ENCODE measurements at places on chromosomes 4 and X.

DNA sequence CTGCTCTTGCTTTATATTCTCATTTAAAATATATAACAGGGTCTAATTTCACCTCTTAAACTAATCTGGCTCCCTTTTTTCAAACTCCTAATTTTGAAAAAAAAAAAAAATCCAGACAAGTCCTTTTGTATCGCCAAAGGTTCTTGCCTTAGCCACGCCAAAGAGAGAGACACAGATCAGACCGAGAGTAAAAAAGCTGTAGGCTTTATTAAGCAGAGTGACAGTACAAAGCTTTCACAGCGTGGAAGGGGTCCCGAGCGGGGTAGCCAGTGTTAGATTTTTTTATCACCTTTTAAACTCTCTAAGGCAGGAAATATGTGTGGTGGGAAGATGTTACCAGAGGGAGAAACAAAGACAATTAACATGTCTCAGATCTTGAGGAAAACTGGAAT lies 54.1 kb downstream of the PAGE2 start:
- DNase-seq: no peak

DNA sequence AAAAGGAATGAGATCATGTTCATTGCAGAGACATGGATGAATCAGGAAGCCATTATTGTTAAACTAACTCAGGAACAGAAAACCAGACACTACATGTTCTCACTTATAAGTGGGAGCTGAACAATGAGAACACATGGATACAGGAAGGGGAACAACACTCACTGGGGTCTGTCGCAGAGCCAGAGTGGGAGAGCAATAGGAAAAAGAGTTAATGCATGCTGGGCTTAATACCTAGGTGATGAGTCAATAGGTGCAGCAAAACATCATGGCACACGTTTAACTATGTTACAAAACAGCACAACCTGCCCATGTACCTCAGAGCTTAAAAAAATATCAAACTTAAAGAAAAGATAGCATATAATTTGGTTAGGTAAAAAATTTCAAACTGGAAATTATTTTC lies 281.4 kb downstream of the PABPC4L start:
- no peak for DNase-seq

DNA sequence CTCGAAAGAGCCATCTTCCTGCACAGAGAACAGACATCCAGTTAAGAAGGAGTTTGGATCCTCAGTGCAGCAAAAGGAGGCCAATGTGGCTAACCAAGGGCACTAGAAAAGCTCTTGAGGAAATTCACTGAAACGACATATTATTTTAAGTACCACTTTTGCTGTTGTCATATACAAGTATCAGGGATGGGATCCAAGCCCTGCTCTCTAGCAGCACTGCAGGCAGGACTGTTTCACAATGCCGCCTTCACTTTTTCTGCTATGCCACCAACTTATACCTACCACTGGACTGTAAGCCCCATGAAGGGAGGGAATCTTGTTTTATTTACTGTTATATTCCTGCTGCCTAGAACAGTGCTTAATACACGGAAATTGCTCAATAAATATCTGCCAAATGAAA lies 299.0 kb downstream of the NR3C2 start:
- DNase-seq: no peak

DNA sequence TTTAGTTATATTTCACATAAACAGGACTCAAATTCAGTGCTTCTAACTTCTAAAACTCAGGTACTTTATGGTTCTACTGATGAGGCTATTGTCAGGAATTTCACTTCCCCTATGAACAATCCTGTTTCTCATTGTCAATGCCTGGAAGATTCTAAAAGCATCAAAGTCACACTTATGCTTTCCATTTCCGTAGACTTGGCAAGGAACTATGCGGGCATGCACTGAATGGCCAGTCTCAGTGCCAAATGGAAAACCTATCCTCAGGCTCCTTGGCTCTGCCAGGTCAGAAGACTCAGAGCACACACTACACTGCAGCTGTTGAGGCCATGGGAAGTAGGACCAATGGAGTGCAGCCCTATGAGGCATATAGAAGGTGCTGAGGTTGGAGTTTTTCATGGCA lies 97.0 kb upstream of the PTPN13 start:
- no peak for DNase-seq

GRCh38 chr4:173174594-173175012 lies 6.0 kb downstream of the GALNT7 start:
- no peak for DNase-seq

GRCh38 chr4:24226667-24227066 lies 336.8 kb upstream of the PPARGC1A start:
- no peak for DNase-seq

DNA sequence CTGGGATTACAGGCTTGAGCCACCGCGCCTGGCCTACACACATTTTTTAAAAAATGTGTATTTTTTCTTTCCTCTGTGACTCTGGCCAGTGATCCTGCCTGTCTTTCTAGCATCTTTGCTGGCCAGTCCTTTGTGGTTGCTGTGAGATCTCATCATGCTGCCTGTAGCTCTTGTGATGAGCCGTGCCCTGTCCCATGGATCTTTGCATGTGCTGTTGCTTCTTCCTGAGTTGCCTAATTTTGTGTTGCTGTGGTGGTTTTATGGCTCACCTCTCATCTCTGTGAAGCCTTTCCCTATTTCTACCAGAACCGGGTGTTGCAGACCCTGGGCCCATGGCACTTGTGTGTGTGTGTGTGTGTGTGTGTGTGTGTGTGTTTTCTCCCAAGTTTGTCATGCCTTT lies 8.3 kb downstream of the NSD2 start:
- DNase-seq: no peak

DNA sequence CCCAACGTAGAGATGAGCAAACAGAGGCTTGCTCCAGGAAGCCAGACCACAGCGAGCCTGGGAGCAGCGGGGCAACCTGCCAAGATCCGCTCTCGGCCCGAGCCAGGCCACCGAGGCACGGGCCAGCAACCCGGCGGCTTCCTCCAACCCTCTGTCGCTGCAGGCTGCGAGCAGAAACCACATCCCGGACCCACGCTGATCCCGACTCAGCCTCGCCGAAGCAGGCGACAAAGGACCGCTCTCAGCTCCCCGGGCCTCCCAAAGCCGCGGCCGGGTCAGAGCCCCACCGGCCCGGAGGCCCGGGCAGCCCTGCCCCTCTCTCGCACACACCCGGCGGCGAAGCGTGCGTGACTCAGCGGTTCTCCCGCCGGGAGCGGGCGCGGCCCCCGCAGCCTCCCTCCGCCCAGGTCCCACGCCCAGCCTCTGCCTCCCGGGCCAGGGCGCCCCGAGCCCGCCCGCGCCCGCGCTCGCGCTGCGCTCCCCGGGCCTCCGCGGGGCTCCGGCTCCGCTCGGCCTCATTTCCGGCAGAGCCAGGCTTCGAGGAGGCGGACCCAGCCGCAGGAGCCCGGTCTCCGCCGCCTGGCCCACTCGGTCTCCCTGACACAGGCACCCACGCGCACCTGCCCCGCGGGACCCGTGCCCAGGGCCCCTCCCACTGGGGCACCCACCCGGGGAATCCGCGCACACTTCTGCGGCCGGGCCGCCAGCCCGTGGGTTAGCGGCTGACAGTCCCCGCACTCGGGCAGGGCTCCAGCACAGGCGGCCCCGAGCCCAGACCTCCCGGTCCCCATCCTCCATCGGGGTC lies 1.7 kb downstream of the PPP2R2C start:
- DNase-seq: no peak

DNA sequence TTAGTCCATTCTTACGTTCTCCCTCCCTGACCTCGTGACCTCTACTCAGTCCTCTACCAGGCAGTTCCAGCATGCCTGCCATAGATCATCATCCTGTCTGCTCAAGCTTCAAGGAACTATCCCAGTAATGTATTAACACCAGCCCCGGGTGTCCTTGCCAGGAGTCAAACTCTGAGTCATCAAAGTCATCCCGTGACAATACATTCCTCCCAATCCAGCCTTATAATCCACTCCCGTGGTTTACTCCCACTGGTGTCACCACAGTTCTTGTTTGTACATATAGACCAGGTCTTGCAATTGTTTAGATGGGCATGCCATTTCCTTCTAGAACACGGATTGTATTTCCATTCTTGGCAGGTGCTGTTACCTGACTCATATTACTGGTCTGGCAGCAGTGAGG lies 68.7 kb upstream of the TAB3 start:
- DNase-seq: no peak

- DNase-seq: no peak
Measured at GRCh38 chrX:72270316-72270866, 6.7 kb downstream of the RPS4X start.

- DNase-seq: no peak
Measured at GRCh38 chr4:35757836-35758235, 486.5 kb downstream of the ARAP2 start.

DNA sequence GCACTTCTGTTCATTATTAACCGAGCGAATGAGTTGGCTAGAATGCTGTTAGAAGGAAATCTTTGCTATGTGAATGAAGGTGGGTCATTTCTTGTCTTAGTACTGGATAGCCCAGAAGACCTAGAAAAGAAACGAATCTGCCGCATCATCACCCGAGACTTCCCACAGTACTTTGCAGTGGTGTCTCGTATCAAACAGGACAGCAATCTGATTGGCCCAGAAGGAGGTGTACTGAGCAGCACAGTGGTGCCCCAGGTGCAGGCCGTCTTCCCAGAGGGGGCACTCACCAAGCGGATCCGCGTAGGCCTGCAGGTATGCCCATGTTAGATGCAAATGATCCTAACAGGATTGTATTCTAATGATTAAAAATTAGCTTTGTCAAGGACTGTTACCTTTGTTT lies 286.3 kb downstream of the ANK2 start:
- no peak for DNase-seq

GRCh38 chrX:153494541-153495361 lies at the start of gene BGN:
BGN (plus strand) TSS chrX:153494980; CDS start chrX:153504632, 9,652 bp downstream.
- DNase-seq: no peak

- DNase-seq: no peak
Measured at GRCh38 chr4:186685767-186686183, 37.9 kb downstream of the FAT1 start.

DNA sequence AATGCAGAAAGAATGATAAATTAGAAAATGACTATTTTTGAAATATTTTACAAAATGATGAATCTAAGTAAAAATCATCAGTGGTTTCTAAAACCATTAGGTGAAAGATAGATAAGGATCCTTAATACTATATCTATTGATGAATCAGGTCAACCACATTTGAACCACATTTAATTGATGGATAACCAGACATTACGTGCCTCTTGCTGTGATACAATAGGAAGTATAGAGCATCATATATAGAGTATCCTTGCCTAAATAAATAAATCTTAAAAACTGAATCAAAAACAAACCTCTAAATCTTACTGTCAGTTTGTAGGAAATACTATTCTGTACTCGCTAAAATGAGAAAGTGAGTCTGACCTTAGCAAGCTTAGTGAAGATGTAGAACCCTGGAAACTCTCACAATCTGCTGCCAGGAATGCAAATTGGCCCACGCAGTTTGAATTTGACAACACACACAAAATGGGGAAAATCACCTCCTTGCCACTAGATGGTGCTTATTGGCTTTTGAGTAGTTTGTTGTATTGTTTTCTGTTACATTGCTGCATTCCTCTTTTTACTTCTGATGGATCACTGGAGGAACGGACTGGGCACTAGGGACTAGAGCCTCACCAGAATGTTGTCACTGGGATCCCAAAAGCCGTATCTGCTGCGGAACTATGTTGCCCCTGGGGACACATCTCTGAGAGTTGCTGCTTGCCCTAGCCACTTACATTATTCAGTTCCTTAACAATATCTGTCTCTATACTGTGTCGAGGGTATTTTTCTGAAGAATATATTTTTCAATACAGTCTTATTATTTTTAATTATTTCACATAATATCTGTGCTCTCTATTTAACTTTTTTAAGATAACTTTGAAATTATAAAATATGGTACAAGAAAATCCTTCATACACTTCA lies 25.4 kb upstream of the SLAIN2 start:
- no peak for DNase-seq

- no peak for DNase-seq
Measured at GRCh38 chr4:178789279-178789678, 1347.0 kb upstream of the AGA start.

- no peak for DNase-seq
Measured at GRCh38 chr4:113109106-113109718, 59.8 kb downstream of the ANK2 start.

GRCh38 chr4:11014199-11014598 lies 329.6 kb upstream of the CLNK start:
- no peak for DNase-seq

- no peak for DNase-seq
Measured at GRCh38 chr4:82090717-82091116, 283.1 kb downstream of the HNRNPD start.

- DNase-seq: no peak
Measured at GRCh38 chr4:70741867-70742658, 20.3 kb downstream of the RUFY3 start.

GRCh38 chrX:9569876-9570301 lies 105.0 kb downstream of the TBL1X start:
- DNase-seq: no peak

- DNase-seq: no peak
Measured at GRCh38 chr4:15938182-15938581, 358 bp downstream of the FGFBP1 start.

GRCh38 chr4:153232768-153233167 lies 28.5 kb downstream of the TRIM2 start:
- DNase-seq: no peak

- DNase-seq: no peak
Measured at GRCh38 chr4:165124488-165124887, 11.8 kb upstream of the TMEM192 start.

GRCh38 chr4:24235618-24236017 lies 345.8 kb upstream of the PPARGC1A start:
- no peak for DNase-seq

DNA sequence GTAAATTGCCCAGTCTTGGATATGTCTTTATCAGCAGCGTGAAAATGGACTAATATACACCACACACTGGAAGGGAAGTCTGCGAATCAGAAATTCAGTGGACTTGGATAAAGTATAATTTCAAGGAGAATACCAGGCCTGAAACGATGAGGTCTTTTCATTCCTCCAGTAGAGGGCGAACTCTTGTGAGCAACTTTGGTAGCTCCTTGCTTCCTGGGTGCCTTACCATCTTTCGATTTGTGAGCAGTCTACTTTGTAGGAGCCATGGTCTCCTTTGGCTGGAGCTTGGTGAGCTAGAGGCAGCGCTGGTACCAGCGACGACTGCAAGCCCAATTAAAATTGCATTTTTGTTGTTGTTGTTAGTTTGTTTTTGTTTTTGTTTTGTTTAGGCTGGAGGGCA lies 791.9 kb downstream of the FAT4 start:
- DNase-seq: no peak

GRCh38 chr4:56739066-56739777 lies 58.1 kb upstream of the HOPX start:
- DNase-seq: no peak

GRCh38 chrX:101160001-101160400 lies 59.6 kb upstream of the DRP2 start:
- no peak for DNase-seq

- no peak for DNase-seq
Measured at GRCh38 chr4:87543835-87544461, 14.8 kb upstream of the SPARCL1 start.

- no peak for DNase-seq
Measured at GRCh38 chr4:37465296-37465695, 220.8 kb downstream of the NWD2 start.

- DNase-seq: no peak
Measured at GRCh38 chrX:68146054-68146453, 287.2 kb downstream of the OPHN1 start.

DNA sequence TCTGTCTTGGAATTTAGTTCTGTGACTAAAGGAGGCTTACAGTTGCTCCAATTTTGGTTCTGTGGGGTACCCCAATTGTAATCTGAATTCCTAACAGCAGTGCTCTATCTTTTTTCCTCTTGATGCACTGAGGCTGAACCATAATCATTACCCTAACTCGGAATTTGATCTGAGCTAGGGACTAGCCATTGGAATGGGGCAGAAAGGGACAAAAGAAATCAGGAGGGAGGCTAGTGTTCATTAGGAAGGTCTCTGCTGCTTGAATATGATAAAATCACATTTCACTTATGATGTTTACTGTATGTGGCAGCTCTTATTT lies 2.7 kb downstream of the KLF3 start:
- DNase-seq: no peak
